ENCODE measurements at places on chromosomes 11 and 22.

- peak; percentile 96 for DNase-seq
Observed at GRCh38 chr11:86275493-86276370, 26.3 kb upstream of the HIKESHI start.

- DNase-seq, result no peak
Observed at GRCh38 chr11:133842730-133843129, 2.6 kb downstream of the SPATA19 start.

DNA sequence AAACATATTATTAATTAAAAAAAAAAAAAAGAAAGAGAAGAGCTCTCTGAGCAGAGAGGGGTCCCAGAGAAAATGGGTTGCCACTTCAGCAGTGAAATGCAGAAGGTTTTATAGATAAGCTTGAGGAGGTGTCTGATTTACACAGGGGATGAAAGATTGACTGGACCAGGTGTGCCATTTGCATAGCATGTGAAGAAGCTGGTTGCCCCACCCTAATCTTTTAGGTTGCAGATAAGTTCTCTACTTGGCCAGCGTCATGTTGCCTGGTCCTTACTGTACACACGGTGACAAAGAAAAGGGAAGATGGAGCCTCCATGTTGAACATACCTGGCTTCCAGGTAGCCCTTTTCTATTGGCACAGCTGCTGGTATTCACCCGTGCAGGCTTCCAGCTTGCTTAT lies 41.4 kb downstream of the MS4A2 start:
- DNase-seq, result no peak

GRCh38 chr11:7584910-7585309 lies 71.1 kb downstream of the PPFIBP2 start:
- DNase-seq, result no peak

DNA sequence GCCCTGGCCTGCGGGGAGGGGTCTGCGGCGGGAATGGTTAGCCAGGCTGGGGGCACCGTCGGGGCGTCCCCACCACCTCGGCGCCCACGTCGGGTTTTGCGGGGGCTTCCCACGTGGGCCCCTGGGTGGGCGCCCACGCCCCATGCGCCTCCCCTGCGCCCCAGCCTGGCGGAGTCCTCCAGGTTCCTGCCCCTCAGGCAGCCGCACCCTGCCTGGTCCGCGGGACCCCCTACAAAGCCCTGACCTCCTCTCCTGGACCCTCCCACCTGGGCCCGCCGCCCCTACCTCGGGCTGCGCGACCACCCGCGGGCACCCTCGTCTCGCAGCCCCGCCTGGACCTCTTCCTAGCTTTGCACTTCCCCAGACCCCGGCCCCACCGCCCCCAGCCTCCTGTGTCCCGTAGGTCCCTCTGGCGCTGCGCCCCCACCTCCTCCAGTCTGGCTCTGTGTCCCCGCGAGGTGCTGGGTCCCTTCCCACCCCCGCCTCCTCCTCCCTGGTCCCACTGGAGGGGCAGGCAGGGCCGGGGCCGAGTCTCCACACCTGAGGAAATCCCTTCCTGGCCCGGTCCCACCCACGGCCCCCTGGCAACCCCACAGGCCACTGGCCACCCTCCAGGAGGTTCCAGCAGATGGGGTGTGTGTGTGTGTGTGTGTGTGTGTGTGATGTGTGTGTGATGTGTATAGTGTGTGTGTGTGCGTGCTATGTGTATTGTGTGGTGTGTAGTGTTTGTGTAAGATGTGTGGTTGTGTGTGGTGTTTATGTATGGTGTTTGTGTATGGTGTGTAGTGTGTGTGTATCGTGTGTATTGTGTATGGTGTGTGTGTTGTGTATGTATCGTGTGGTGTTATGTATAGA lies 11.8 kb downstream of the PIM3 start:
- DNase-seq, result no peak

DNA sequence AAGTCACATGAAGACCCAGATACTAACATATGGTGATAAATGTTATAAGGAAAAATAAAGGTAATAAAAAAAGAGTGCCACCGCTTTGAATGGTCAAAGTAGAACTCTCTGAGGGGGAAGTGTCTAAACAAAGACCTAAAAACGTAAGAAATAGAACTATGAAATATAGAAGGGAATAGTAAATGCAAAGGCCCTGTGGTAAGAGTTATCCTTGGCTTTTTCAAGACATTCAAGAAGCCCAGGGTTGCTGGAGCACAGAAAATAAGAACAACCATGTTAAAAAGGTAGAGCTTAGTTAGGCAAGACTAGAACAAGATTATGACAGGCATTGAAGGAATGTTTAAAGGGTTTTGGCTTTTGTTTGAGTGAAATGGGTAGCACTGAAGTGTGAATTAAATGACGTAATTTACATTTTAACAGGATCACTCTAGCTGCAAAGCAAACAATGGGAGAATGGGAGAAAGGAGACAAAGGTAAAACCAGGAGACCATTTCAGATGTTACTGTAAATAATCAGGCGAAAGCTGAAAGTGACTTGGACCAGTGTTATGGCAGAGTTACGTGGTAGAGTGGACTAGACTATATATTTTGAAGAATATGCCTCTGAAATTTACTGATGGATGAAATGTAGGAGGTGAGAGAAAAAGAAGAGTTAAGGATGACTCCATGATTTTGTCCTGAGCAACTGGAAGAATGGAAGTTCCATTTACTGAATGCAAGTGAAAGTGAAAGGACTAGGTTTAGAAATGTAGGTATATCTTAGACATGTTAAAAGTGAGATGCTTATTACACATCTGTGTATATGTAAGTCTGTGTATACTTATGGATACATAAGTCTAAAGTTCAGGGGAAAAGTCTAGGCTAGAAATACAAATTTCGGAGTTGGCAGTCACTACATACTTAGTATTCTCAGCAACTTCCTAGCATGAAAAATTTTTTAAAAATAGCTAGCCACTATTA lies 28.5 kb downstream of the BTBD10 start:
- no peak for DNase-seq

- no peak for DNase-seq
Observed at GRCh38 chr11:12687740-12688139, 13.5 kb downstream of the TEAD1 start.

GRCh38 chr11:11538277-11538960 lies 83.4 kb downstream of the GALNT18 start:
- DNase-seq, result no peak

DNA sequence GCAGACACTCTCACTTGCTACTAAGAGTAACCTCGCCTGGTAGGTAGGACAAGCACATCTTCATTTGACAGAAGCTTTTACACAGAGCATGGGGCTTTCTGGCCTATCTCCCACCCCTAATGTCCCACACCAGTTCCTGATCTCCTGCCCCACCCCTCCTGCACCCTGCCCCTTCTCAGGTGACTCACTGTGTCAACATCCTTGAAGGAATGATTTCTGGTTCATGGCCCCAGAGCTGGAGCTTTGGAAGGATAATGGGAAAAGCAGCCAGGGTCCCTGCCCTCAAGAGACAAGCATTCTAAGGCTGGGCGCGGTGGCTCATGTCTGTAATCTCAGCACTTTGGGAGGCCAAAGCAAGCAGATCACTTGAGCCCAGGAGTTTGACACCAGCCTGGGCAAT lies 47.2 kb downstream of the LRFN4 start:
- no peak for DNase-seq

- no peak for DNase-seq
Observed at GRCh38 chr22:37618072-37618656, 9.5 kb downstream of the GGA1 start.

GRCh38 chr11:36162006-36162882 lies 127.0 kb downstream of the COMMD9 start:
- DNase-seq, result peak; percentile 65

DNA sequence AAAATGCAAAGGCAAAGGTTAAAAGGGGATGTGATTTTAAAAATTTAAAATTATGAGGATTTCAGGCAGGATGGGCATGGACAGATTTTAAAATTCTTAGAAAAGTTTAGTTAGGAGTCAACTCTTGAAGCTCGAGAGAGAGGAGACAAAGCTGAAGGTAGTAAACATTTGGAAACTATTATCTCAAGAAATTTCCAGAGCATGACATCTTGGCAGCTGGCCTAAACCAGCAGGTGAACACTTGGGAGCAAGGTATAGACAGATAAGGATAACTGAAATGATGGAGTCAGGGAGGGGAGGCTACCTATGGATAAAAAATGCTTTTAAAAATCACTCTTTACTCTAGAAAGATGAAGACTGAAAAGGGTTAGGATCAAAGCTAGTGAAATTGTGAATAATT lies 13.7 kb downstream of the POU2AF3 start:
- peak; percentile 83 for DNase-seq

- no peak for DNase-seq
Observed at GRCh38 chr11:10537600-10537999, 3.4 kb downstream of the RNF141 start.

- peak; percentile 39 for DNase-seq
Observed at GRCh38 chr11:115660030-115660805, 156.0 kb upstream of the CADM1 start.

- DNase-seq, result no peak
Observed at GRCh38 chr11:32643526-32643925, 59.9 kb downstream of the EIF3M start.
